ENCODE measurements at places on chromosomes 5 and 9. TPM values are rescaled to one million over a fixed set of nuclear protein-coding genes. Genes with fewer than 3 reads are reported as not detected.

SLC25A2 gene
- 0.38 TPM for total RNA-seq

CDKN2A gene
- 19.4 TPM for total RNA-seq

PCDHGA2 gene
- total RNA-seq: 0.05 TPM

CORO2A gene
- 7.8 TPM for total RNA-seq

PCDHA5 gene
- total RNA-seq: not detected

- no peak overlapping the region for H3K4me3 ChIP-seq
- no peaks in the 10 kb centered on the region for H3K4me1 ChIP-seq
- no peaks in the 10 kb centered on the region for H3K36me3 ChIP-seq
- H3K27ac ChIP-seq: no peak overlapping the region
- no peaks in the 10 kb centered on the region for H3K27me3 ChIP-seq
- DNase-seq: no peak
Observed at GRCh38 chr5:18305288-18305924, 671.1 kb downstream of the TAF11L14 start.

GRCh38 chr5:17340379-17340778 lies 122.9 kb downstream of the BASP1 start:
- H3K36me3 ChIP-seq: no peaks in the 10 kb centered on the region
- H3K27me3 ChIP-seq: no peaks in the 10 kb centered on the region
- no peaks in the 10 kb centered on the region for H3K4me1 ChIP-seq
- no peak for DNase-seq
- H3K4me3 ChIP-seq: no peak overlapping the region

DNA sequence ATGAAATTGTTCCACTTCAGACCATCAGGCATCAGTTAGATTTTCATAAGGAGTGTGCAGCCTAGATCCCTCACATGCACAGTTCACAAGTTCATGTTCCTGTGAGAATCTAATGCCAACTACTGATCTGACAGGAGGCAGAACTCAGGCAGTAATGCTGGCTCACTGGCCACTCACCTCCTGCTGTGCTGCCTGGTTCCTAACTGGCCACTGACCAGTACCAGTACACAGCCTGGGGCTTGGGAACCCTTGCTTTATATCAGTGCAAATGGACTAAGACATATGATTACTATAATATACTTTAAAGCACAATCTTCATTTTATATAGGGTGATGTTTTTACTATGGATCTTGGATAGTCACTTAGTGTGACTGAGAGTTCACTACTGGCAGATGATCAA lies 259.2 kb downstream of the SLCO4C1 start:
- H3K4me1 ChIP-seq: no peaks in the 10 kb centered on the region
- H3K27me3 ChIP-seq: no peaks in the 10 kb centered on the region
- no peak overlapping the region for H3K27ac ChIP-seq
- H3K36me3 ChIP-seq: no peaks in the 10 kb centered on the region
- DNase-seq: no peak

DNA sequence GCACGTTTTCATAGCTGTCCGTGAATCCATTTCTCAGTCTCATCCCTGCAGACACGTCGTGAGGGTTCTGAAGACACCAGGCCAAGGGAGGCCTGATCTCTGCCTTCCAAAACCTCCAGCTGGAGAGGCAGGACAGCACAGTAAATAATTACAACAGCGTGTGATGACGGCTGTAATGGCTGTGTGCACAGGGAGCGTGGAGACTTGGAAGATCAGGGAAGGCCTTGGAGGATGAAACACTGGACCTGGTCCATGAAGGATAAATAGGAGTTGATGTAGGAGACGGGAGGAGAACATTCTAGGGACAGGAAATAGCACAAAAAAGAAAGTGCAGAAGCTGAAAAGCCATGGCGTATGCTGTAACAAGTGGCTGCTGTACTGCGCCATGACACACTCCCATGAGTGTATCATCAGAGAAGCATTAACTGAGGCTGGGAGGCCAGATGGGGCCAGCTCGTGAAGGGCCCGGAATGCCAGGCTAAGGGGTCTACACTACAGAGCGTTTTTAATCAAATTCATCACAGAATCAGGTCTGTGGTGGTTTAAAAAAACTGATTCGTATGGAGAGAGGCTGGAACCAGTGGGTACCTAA lies 97.2 kb downstream of the CRB2 start:
- no peaks in the 10 kb centered on the region for H3K36me3 ChIP-seq
- no peak overlapping the region for H3K27ac ChIP-seq
- no peak overlapping the region for H3K4me3 ChIP-seq
- DNase-seq: no peak
- no peaks in the 10 kb centered on the region for H3K4me1 ChIP-seq
- no peaks in the 10 kb centered on the region for H3K27me3 ChIP-seq

GRCh38 chr5:14231156-14231555 lies 88.0 kb downstream of the TRIO start:
- H3K36me3 ChIP-seq: no peaks in the 10 kb centered on the region
- no peak overlapping the region for H3K4me3 ChIP-seq
- no peaks in the 10 kb centered on the region for H3K4me1 ChIP-seq
- H3K27ac ChIP-seq: no peak overlapping the region
- DNase-seq: no peak

Measured in activated CD4-positive, alpha-beta memory T cell treated with anti-CD3 and anti-CD28 coated beads, Interleukin-2, amount 10 ng/mL, durations not matched to agents 7 days and 5 days (primary cell).